ENCODE measurements at places on chromosomes 7 and 10. TPM values are rescaled to one million over a fixed set of nuclear protein-coding genes. Genes with fewer than 3 reads are reported as not detected.

DNA sequence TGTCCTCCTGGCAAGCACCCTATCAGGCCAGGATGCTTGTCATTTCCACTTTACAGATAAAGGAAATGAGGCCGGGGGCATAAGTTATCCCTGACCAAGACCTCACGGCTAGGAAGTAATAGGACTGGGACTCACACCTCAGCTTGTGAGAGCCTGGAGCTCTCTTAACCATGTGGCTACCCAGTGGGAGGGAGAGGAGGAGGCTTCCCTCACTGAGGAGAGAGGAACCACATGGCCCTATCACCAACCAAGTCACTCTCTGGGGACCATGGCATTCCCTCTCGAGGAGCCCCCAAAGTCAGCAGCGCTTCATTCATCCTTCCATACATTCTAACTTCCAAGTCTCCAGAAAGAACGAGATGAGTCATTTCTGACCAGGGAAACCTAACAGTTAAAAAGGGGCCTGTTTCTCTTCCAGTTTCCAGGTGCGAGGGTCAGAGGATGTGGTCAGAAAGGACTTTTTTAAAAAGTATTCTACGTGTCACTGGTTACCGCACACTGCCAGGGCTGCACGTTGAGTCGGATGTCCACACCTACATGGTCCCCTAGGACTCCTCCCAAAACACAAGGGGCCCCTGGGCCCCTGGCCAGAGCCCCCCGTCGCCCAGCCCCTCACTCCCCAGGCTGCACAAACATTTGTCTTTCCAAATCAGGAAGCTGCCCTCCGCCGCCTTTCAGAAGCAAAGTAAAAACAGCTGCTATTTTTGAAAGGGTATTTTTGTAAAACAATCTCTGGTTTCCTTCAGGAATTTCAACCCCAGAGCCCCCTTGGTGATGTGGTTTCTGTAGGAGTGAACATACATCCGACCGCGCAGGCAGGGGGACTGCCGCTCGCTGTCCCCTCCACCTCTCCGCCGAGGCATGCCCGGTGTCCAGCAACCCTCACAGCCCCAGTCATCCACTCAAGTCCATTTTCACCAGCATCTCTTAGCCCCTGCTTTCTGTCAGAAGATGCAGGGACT lies 128.2 kb upstream of the CHST15 start:
- no peak for ATAC-seq

- ATAC-seq, result no peak
Measured at GRCh38 chr10:580778-581177, 108.7 kb downstream of the DIP2C start.

- no peak for ATAC-seq
Measured at GRCh38 chr7:124686543-124687171, 78.9 kb downstream of the GPR37 start.

DNA sequence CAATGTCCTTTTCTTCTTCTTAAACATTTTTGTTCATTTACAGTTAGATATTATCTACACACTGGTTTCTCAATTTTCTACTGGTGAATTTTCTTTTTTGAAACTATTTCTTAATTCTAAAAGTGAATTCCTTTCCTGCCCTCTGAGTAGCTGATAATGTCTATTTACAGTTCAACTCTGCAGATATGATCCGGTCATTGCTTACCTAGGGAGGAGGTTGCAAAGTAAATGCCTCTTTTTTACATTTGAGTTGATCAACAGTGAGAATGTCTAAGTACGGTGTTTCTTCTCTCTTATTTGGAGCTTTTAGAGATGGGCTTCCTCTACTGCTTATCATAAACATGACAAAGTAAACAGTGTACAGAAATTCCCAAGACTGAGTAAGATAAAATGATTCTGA lies 20.6 kb upstream of the ORC5 start:
- ATAC-seq, result no peak

DNA sequence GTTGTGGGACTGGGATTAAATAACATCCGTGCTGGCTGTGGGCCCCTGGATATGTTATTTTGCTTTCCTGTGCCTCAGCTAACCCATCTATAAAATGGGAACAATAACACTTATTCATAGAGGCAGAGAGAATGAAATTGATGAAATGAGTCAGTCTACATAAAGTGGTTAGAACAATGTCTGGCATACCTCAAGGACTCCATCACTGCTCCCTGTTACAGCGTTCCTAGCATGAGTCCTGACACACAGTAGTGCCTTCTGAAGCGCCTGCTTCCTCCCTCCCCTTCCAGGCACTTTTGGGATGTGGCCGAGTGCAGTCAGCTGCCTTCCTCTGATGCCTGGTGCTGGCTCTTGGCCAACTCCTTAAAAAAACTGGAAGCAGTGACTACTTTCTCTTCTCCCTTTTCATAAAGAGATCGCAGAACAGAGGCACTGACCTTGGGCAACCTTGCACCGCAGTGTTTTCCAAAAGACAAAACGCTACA lies 108.4 kb upstream of the ZMIZ1 start:
- peak; percentile 38 for ATAC-seq

- ATAC-seq, result no peak
Measured at GRCh38 chr10:128896963-128897362, 570.1 kb upstream of the MGMT start.

Gene CPA2
- 0.56 TPM for total RNA-seq

Gene HOXA5
- total RNA-seq, result not detected

Gene TNPO3
- total RNA-seq, result 45.8 TPM

Gene IDI2
- total RNA-seq, result not detected
